ENCODE measurements at places on chromosomes 2 and 18. TPM values are rescaled to one million over a fixed set of nuclear protein-coding genes. Genes with fewer than 3 reads are reported as not detected.

GRCh38 chr18:26894426-26894825, 28.9 kb upstream of the AQP4 start:
- H3K36me3 ChIP-seq: no peaks in the 10 kb centered on the region
- no peak overlapping the region for H3K27ac ChIP-seq
- no peak overlapping the region for H3K4me3 ChIP-seq

DNA sequence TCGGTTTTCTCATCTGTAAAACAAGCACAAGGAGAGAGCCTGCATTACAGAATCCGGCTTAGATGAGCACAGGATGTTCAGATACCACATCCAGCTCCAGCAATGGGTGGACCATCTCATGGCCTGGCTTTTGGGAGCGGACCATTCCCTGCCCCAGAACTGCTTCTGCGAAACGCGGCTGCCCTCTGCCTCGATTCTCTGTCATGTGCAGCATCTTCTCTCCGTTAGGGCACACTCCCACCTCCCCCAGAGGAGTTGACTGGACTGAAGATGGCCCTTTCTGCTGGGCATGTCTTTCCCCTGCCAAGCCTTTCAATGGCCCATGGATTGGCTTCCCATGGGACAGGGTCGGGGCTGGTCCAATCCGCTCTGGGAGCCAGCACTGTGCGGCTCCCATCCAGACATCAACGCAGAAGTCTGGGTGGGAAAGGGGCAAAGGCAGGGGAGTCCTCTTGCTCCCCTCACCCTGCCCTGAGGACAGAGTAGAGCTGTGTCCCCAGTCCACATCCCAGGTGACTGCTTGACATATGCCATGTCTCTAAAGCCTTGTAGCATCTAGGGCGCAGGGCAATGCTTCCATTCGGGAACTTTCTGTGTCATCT, 14.3 kb upstream of the FAHD2A start:
- H3K4me1 ChIP-seq: no peaks in the 10 kb centered on the region
- no peak for DNase-seq
- H3K27me3 ChIP-seq: peaks cover 13% of the 10 kb centered on the region
- H3K36me3 ChIP-seq: no peaks in the 10 kb centered on the region
- H3K27ac ChIP-seq: no peak overlapping the region
- no peak overlapping the region for H3K4me3 ChIP-seq

GRCh38 chr18:48124857-48125626, 194.6 kb upstream of the SMAD2 start:
- H3K27me3 ChIP-seq: no peaks in the 10 kb centered on the region
- DNase-seq: no peak
- peaks cover 9% of the 10 kb centered on the region for H3K4me1 ChIP-seq
- no peaks in the 10 kb centered on the region for H3K36me3 ChIP-seq

DNA sequence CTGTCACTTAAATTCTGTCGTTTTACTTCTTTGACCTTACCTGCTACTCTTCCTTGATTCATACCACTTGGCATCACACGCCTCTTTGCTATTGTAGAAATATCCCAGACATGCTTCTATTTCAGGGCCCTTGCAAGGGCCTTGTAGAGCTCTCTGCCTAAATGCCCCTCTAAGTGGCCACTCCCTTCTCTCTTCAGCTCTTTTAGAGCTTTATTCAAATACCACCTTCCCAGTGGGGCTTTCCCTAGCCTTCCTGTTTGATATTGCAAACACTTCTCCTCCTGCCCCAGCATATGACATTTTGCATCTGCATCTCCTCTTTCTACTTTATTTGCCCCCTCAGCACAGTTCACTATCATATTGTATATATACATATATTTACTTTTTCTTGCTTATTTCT, 54.0 kb downstream of the PELI1 start:
- peaks cover 10% of the 10 kb centered on the region for H3K4me1 ChIP-seq
- no peak overlapping the region for H3K4me3 ChIP-seq
- H3K27me3 ChIP-seq: no peaks in the 10 kb centered on the region
- DNase-seq: no peak
- no peak overlapping the region for H3K27ac ChIP-seq
- peaks cover 26% of the 10 kb centered on the region for H3K36me3 ChIP-seq

DNA sequence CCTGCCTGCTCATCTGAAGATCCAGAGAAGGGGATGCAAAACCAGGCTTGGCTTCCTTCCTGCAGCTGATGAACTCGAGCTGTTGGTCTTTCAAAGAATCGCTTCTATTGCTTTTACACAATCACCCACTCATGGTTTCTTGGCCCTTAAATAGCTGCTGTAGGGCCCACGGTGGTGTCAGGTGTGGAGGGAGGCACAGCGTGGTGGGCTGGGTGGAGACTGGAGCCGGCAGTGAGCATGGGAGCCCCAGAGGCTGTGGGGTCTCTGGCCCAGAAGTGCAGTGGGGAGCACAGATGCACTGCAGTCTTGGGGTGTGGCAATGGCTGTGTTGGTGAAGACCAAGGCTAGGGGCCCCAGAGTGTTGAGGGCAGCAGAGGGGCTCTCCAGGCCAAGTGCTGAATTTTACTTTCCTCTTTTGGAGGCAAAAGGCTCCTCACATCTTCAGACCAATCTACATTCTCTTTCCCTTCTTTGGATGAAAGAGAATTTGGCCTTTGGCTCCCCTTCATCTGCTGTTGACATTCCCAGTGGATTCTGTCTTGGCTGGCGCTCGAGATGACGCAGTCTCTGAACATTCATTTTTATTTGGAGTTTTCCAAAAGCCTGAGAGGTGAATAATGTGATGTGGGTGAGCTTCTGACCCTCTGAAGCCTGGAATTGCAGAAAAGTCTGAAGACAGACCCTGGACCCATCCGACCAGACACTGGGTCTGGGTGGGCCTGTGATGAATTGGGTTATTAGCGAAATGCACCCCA, 70.1 kb upstream of the ASB18 start:
- no peak overlapping the region for H3K27ac ChIP-seq
- no peak for DNase-seq
- no peaks in the 10 kb centered on the region for H3K27me3 ChIP-seq
- H3K4me1 ChIP-seq: peaks cover 11% of the 10 kb centered on the region

DNA sequence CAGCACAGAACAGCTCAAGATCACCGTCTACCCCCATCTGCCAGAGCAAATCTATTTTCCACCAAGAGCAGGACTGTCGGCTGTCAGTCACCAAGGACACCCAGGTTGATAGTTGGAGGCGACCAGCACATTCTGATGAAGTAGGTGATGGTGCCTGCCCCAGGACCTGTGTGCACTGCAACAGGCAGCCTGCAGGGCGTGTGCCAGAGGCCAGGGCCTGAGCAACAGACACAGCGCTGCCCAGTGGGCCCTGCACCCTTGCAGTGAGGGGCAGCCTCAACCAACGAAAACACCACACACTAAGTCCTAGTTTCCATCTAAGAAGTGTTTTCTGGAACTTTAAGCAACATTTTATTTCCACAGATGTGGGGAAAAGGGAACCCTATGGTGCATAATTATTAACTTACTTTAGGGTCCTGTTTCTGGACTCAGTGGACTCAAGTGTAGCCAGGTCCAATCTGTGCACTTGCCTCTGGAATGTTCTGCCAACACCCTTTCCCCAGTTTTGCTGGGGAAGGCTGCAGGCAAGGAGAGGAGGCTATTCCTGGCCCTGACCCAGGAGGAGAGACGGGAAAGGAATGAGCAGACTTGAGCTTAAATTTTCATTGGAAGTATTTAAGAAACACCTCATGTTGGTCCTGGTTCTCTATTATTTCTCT, 61.5 kb downstream of the ADNP2 start:
- no peaks in the 10 kb centered on the region for H3K27me3 ChIP-seq
- H3K4me1 ChIP-seq: no peaks in the 10 kb centered on the region
- no peak overlapping the region for H3K4me3 ChIP-seq
- DNase-seq: no peak
- H3K27ac ChIP-seq: no peak overlapping the region

- DNase-seq: peak; percentile 9
- no peaks in the 10 kb centered on the region for H3K27me3 ChIP-seq
Measured at GRCh38 chr2:24461685-24462084, 29.4 kb upstream of the NCOA1 start.

GRCh38 chr18:41593171-41593675, 361.8 kb upstream of the PIK3C3 start:
- H3K27me3 ChIP-seq: no peaks in the 10 kb centered on the region
- no peak for DNase-seq
- H3K4me1 ChIP-seq: no peaks in the 10 kb centered on the region
- H3K36me3 ChIP-seq: no peaks in the 10 kb centered on the region
- H3K27ac ChIP-seq: no peak overlapping the region

GRCh38 chr2:112642966-112643365, 2.8 kb upstream of the SLC20A1 start:
- no peak overlapping the region for H3K27ac ChIP-seq
- H3K4me3 ChIP-seq: no peak overlapping the region
- H3K36me3 ChIP-seq: peaks cover 5% of the 10 kb centered on the region
- H3K4me1 ChIP-seq: peaks cover 19% of the 10 kb centered on the region
- no peak for DNase-seq

- no peak for DNase-seq
- no peak overlapping the region for H3K4me3 ChIP-seq
- H3K27ac ChIP-seq: no peak overlapping the region
- no peaks in the 10 kb centered on the region for H3K4me1 ChIP-seq
- H3K27me3 ChIP-seq: no peaks in the 10 kb centered on the region
- peaks cover 3% of the 10 kb centered on the region for H3K36me3 ChIP-seq
Measured at GRCh38 chr2:36473230-36473629, 117.7 kb downstream of the CRIM1 start.

DNA sequence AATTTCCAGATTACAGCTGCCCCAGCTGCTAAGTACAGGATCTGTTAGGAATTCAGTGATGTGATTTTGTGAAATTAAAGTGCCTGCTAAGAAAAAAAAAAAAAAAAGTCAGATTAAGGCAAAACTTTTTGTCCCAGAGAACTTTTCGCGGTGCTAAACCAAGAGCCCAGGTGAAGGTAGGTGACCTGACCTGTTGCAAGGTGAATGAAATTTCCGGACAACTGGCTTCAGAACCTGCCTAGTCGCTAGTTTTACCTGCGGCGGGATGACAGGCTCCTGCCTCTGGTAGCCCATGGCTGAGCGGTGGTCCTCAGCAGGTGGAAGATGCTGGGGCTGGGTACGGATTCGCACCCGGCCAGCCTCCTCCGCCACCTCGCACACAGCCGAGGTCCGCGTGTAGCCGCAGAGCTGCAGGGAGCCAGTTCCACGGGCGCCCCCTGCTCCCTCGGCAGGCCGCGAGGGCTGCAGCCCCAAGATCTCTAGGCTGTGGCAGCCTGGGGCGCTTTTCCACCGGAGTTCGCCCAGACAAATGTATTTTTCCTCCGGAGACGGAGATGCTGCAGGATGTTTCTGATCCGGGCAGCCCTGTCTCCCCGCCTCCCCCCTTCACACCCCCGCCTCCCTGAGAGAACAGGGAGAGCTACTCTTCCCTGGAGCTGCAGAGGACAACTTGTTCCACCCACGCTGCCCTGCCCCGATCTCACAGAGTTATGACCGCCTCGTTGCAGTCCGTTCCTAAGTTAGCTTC, at the start of gene SLC38A11:
Gene SLC38A11, minus strand, starts transcription at position 572 of the 748 bp plus-strand sequence. Its CDS starts 278 bp downstream, at position 294.
- peaks cover 5% of the 10 kb centered on the region for H3K4me1 ChIP-seq
- DNase-seq: no peak
- no peaks in the 10 kb centered on the region for H3K36me3 ChIP-seq
- no peaks in the 10 kb centered on the region for H3K27me3 ChIP-seq

GRCh38 chr2:171042253-171042969, 113.4 kb downstream of the GORASP2 start:
- H3K27ac ChIP-seq: no peak overlapping the region
- peaks cover 19% of the 10 kb centered on the region for H3K4me1 ChIP-seq
- no peak for DNase-seq
- H3K27me3 ChIP-seq: no peaks in the 10 kb centered on the region

DNA sequence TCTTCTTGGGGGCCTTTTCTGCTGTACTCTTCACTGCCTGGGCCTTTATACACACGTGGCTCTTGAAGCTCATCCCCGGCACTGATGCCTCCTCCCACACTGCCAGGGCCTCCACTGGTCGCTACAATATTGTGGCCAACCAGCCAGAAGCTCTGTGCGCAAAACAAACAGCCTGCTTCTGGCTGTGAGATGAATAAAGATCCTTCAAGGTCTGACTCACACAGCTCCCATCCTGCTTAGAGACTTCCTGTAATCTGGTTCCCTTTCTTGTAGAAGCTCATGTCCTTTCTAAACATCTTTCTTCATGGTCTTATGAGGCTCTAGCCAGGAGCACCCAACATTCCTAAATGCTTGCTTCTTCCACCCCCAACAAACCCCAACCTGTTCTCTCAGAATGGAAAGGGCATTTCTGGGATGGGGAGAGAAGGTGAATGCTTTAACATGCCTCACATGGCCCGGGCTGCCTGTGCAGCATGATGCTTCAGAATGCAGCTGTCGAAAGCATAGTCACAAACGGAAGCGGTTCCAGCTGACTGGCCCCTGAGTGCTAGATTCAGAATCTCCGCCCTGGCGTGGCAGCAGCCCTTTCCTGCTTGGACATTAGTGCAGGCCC, 24.6 kb downstream of the NRP2 start:
- H3K4me3 ChIP-seq: no peak overlapping the region
- H3K27me3 ChIP-seq: no peaks in the 10 kb centered on the region
- DNase-seq: no peak
- H3K36me3 ChIP-seq: no peaks in the 10 kb centered on the region

DNA sequence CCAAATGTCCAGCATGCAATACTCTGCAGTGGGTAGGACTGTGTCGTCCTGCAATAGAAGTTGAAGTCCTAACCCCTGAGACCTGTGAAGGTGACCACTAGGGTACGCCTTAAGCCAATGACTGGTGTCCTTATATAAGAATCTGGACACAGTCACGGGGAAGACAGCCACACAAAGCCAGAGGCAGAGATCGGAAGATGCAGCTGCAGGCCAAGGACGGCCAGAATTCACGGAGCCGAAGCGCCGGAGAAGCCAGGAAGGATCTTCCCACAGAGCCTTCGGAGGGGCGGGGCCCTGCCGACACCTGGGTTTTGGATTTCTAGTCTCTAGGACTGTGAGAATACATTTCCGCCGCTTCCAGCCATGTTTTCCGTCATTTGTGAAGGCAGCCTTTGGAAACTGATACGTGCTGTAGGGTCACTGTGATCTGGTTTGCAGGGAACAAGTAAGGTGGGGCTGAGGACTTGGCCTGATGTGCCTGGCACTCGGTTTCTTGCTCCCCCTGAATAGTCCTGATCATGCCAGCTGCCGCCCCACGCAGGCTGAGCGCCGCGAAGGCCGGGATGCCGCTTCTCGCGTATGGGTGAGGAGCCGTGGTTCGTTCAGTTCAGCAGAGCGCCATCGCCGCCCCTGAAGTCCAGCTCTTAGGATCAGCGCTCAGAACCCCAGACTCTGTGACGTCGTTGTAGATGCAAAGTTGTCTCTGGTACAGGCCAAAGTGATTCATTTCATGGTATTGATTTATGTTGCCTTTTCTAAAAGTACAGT, 38.7 kb downstream of the PTGR3 start:
- no peak for DNase-seq
- no peak overlapping the region for H3K27ac ChIP-seq
- H3K27me3 ChIP-seq: no peaks in the 10 kb centered on the region
- no peak overlapping the region for H3K4me3 ChIP-seq

The IRS1 gene
- total RNA-seq: 13.0 TPM

The SPC25 gene
- 38.9 TPM for total RNA-seq

The CAPN13 gene
- total RNA-seq: not detected

The CKAP2L gene
- total RNA-seq: 28.2 TPM

The EVX2 gene
- not detected for total RNA-seq

The TNFRSF11A gene
- 1.1 TPM for total RNA-seq

The ACKR3 gene
- total RNA-seq: 1.6 TPM

The NT5DC4 gene
- not detected for total RNA-seq

The IL36G gene
- 0.59 TPM for total RNA-seq
